ENCODE measurements at places on chromosomes 6 and 20. TPM values are rescaled to one million over a fixed set of nuclear protein-coding genes. Genes with fewer than 3 reads are reported as not detected.

BFSP1 gene
- total RNA-seq: 1.1 TPM

DNA sequence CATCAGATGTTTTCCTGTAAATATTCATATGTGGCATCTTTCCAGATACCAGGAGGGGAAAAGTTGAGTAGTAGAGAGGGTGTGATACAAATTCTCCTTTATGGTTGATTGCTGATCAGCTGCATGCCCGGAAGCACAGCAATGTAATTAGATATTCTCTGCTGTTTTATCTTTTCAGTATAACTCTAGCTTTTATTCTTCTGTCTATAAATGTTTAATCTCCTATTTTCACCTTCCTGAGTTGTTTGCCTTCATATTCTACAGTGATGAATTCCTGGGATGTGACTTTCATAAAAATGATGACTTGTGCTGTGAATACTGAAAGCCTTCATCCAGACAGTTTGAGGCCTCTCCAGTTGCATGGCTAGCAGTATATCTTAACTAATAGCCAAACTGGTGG, 53.7 kb downstream of the SH3BGRL2 start:
- no peak for DNase-seq

GRCh38 chr6:10383331-10384090, 31.4 kb downstream of the TFAP2A start:
- DNase-seq: no peak

- no peak for DNase-seq
These were observed 96.7 kb downstream of the GMDS start for GRCh38 chr6:2148748-2149147.
